ENCODE measurements at places on chromosomes 4 and X.

- no peak for DNase-seq
Measured at GRCh38 chrX:43633757-43634156, 22.3 kb upstream of the MAOA start.

- no peak for DNase-seq
Measured at GRCh38 chrX:30941898-30942297, 52.8 kb upstream of the TAB3 start.

DNA sequence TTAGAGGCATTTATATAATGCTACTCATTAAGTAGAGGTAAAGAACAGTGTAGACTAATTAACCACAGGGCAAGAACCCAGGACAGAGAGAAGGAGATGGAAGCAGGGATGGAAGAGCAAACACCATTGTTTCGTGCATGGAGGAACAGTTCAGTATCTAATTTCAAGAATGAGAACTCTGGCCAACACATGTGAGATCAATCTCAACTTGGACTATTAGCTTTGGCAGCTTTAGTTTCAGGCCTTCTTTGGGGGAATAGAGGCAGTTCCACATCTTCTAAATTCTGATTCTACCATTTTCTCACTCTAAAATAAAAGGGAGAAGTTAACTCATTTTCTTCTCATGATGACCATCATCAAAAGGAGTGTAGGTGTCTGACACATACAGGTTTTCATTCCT lies 207.0 kb downstream of the LDB2 start:
- DNase-seq, result no peak

DNA sequence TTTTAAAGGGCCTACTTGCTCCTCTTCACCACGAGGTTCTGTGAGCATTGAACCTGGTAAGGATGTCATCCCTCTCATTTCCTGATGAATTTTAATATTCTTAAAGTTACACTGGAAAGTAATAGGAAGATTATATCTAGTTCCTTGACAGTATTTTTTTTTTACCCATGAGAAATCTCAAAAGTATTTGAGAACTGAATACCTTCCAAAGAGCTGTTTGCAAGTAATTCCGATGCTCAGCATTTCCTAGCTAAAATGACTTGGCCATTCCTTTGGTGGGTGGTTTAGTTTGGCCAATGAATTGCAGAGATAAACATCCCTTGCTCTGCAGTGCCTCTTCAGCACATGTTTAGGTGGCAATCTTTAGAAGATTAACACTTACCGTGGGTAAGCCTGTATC lies 110.2 kb upstream of the WDR1 start:
- DNase-seq, result no peak

GRCh38 chr4:36026348-36026880 lies 217.9 kb downstream of the ARAP2 start:
- no peak for DNase-seq

- DNase-seq, result no peak
Measured at GRCh38 chr4:176660561-176660960, 132.2 kb downstream of the VEGFC start.

DNA sequence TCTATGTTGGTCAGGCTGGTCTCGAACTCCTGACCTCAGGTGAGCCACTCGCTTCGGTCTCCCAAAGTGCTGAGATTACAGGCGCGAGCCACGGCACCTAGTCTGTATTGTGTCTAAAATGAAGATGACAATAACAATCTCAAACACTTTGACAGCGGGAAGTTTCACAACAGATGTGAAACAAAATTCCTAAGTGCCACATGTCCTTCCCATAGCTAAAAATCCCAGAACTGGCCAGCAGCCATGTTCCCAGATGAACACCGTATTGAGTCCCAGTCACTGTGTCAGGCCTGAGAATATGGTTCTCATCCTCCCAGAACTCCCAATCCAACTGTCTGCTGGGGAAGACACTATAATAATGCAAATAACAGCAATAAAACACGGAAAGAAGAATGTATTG lies 16.4 kb upstream of the KLHL8 start:
- no peak for DNase-seq

- no peak for DNase-seq
Measured at GRCh38 chr4:22522706-22523501, 7.0 kb upstream of the ADGRA3 start.

GRCh38 chrX:9557521-9557920 lies 92.7 kb downstream of the TBL1X start:
- DNase-seq, result no peak

- no peak for DNase-seq
Measured at GRCh38 chr4:96315815-96316214, 475.9 kb downstream of the PDHA2 start.

DNA sequence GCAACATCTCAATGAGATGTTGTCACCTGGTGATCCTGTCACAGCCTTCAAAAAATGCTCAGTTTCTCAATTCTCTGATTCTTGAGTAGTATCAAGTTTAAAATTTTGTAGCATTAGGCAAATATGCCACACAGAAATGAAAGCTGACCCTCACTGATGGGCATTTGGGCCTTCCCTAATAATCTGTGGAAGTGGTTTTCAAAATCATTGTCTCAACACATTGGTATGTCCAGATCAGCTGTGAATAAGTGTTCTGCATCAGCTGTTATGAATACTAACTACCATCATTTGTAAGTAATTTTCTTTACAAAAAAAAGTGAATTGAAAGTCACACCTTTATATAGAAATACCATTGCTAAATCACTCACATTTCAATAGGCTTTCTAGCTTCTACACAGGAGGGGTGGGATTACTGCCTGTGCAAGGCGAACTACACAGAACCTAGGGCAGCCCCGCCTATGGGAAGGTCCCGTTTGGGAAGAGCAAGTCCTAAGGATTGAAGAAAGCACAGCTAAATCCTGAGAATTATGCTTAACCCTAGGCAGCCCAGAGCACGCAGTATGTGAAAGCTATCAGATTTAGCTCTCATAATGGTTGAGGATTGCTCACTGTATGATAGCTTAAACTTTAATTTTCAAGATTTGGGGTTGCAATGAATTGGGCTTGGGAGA lies 73.4 kb downstream of the GPC3 start:
- DNase-seq, result no peak

DNA sequence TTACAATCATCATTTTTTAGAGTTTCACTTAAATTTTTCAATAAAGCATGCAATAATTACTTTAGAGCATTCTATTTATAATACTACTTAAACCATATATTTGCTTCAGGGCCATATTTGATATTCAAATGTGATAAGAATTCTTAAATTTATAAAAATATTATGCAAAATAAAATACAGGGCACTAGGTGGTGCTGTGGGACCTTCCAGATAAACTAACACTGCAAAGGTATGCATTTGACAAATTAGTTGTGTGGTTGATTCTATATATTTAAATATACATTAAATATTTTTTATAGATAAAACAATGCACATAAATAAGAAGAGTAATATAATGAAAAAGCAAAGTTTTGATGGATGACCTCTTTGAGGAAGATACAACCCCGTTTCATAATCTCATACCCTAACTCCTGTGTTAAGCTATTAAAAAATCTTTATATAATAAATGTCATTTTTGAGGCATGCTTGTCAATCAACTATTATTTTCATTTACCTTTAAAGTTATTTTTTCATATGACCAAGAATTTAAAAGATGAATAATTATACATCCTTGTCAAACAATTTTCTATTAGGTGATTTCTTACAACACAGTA lies 128.4 kb downstream of the REELD1 start:
- no peak for DNase-seq

GRCh38 chr4:54764476-54764875 lies 106.7 kb downstream of the KIT start:
- DNase-seq, result no peak

GRCh38 chr4:69832326-69833030 lies 27.5 kb downstream of the SULT1E1 start:
- no peak for DNase-seq

- no peak for DNase-seq
Measured at GRCh38 chr4:123682931-123683330, 286.3 kb downstream of the SPRY1 start.

- no peak for DNase-seq
Measured at GRCh38 chr4:61293707-61294400, 93.7 kb downstream of the ADGRL3 start.

- no peak for DNase-seq
Measured at GRCh38 chr4:92968556-92968955, 664.8 kb downstream of the GRID2 start.

DNA sequence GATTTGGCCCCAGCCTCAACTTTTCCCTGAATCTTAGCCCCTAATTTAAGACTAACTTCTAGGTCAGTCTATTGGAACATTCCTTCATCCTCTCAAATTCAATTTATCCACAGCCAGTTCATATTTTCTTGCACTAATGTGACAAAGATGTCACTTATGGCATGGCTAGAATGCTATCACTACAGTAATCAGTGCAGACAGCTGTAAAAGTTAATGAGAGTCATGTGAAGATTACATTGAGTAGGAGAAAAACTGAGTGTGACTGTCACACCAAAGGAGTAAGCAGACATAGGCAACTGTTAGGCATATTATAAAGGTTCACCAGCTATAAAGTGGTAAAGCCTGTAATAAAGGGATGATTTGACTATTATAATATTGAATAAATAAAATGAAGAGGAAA lies 42.6 kb downstream of the GABRG1 start:
- no peak for DNase-seq

GRCh38 chr4:9916937-9917336 lies 104.4 kb downstream of the SLC2A9 start:
- no peak for DNase-seq

GRCh38 chrX:42017971-42018370 lies 94.6 kb upstream of the CASK start:
- no peak for DNase-seq

DNA sequence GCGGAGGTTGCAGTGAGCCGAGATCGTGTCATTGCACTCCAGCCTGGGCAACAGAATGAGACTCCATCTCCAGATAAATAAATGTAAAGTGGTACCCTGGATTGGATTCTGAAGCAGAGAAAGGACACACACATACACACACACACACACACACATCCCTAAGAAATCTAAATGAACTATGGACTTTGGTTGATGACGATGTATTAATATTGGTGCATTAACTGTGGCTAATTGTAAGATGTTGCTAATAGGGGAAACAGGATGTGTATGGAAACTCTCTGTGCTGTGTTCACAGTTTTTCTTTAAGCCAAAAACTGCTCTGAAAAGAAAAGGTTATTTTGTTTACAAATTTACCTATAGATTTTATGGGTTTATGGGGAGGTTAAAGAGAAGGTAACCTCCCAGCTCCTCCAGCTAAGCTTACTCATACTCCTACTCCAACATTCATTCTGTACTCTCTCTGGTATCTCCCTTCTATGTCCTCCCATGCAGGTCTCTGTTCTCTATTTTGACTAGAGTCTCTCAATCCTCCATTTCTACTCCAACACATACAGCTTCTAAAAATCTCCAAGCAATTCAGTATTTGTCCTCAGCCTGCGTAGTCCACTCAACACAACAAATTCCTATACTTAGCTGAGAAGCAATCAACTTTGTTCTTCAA lies 46.5 kb upstream of the RELL1 start:
- no peak for DNase-seq

- DNase-seq, result no peak
Measured at GRCh38 chr4:55618546-55619143, 17.5 kb downstream of the NMU start.

DNA sequence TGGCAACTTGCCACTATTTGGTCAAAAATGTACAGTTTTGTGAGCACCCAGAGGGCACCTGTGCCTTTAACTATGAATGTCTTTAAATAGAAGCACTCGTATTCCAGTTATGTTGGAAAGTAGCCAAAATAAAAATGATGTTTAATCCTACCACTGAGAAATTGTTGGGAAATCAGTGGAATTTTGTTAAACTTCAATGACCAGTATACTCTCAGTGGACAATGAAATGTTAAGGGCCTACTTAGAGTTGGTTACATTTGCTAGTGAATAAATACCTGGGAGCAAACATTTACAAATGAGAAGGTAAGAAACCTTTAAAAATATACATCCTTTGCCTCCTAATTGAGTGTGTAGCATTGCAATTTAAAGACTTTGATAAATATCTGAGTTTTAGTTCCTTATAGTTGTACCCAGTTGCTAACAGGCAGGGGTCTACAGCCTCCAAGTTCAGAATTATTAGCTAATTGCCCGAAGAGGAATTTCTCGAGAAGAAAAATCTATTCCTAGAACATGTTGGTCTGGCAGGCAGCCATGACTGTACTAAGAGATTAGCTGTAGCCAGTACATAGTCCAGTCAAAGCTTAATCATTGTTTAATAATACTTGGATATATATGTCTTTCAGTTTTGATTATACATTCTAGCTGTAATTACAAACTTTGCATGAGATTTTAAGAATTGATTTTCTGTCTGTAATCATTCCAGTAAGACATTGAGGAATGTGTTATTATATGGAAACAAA lies 93.2 kb downstream of the IL1RAPL2 start:
- no peak for DNase-seq

DNA sequence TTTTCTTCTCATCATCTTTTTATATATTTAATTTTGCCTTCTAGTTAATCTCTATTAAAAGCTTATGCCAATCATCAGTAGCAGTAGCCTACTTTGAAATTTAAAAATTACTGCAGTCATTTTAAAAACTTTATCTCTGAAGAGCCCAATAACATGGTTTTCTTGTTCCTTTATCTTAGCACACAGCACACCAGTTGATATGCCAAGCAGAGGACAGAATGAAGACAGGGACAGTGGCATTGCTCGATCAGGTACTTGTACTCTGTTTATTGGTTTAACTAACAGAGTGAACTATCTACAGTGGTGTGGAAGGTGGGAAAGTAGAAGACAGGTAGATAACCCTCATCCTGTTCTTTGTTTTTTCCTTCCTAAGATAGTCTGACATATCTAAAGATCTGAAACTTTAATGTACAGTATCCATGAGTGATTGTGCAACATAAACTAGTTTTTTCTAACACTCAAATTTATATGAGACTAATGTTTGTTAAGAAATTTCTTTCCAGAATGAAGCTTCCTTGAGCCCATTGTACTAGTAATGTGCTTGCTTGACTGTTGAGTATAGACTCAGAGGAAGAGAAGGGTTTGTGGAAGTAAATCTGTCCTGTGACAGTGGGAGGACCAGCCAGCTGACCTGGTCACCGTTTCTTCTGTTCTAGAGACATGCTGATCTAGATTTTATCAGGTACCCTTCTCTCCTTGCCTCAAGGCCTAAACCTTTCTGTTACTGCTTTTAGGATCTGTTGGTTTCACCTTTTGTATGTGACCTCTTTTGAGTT lies 66.6 kb downstream of the FNIP2 start:
- no peak for DNase-seq
